NK-92 treated with Interleukin-12 subunit alpha and Interleukin-12 subunit beta, amount 100 ng/mL, for 24 hours (cell line): ENCODE measurements at places on chromosomes 12 and 14.

GRCh38 chr14:68871392-68871791, 78.5 kb upstream of the ZFP36L1 start:
- DNase-seq: no peak

DNA sequence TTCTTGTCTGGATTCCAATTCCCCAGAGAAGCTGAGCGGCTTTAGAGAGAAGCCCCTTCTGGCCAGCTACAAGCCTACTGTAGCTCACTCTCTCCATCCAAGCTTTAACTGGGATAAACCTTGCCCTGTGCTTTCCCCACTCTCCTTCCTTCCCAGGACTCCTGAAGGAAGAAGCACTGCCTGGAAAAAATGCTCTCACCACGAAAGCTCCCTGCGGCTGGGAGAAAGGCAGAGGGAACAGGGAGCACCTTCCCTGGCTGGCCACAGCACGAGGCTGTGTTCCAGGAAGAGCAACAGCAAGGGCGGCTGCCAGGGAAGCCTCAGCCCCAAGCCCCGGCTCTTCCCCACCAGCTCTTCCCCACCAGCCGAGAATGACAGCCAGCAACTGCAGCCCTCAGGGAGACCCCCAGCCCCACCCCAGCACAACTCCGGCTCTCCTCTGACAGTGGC, 40.8 kb upstream of the PNMA1 start:
- no peak for DNase-seq

DNA sequence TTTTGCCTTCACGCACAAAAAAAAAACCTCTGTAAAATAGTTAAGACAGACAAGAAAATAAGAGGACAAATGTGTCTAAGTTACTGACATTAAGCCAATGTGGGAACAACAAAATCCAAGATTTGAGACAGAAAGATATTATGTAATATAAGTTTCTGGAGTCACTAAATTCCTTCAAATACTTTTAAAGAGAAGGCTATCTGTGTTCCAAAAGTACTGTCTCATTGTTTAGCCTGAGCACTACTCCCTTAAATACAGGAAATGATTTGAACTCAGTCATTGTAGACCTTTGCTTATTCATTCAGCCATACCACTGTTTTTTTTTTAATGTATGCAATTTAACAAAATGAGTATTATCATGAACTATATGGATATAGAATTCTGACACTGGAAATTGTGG, 82.7 kb upstream of the KITLG start:
- DNase-seq: no peak

GRCh38 chr12:87304406-87304805, 724.8 kb downstream of the C12orf50 start:
- DNase-seq: no peak

DNA sequence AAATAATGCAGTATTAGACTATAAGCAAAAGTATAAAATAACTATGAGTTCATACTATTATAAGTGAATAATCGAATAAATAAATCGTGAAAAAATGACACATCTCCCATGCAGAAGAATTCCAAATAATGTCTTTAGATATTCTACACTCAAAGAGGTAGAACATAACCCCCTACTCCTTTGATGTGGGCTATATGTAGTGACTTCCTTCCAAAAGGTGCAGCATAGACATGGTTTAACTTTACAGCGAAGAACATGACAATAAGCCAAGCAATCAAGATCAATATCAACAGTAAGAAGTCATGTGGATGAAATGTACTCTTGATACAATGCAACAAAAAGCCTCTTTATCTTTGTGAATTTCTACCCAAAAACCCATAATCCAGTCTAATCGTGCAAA, 46.0 kb upstream of the HIF1A start:
- DNase-seq: no peak

GRCh38 chr14:20998674-20999366, at the start of gene SLC39A2:
TSS of gene SLC39A2 (plus strand) at chr14:20999293. CDS start at chr14:20999447, 154 bp downstream.
- no peak for DNase-seq
